Stimulated activated CD4-positive, alpha-beta T cell treated with anti-CD3 and anti-CD28 coated beads, Interleukin-1b, Interleukin-23, amount 100 ng/mL, for 48 hours (primary cell): ENCODE measurements at places on chromosomes 11 and 22.

DNA sequence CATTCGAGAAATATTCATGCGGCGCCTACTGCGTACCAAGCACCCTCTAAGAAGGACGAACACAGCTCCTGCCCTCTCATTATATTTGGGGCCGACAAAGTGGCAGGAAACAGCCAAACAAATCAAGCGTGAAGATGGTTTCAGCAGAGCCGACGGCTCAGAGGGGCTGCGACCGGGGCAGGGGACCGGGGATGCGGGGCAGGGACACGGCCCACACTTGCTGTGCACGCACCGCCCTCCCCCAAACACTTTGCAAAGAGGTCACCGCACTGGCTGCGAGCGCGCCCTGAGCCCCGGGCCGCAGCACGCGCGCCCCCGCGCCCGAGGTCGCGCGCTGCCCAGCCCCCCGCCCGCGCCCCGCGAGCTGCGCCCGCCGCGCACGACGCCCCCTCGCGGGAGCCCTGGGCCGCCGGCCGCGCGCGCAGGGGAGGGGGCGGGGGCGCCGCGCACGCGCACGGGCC, 255 bp upstream of the SYNGR1 start:
- DNase-seq, result no peak

GRCh38 chr11:69427337-69427736, 54.1 kb upstream of the LINC01488 start:
- DNase-seq, result no peak

GRCh38 chr22:44181033-44181911, 547 bp downstream of the PARVG start:
- DNase-seq, result peak; percentile 60

- no peak for DNase-seq
Measured at GRCh38 chr11:65491614-65492386, 7.0 kb upstream of the MALAT1 start.

GRCh38 chr22:35717572-35717971, at the start of gene APOL5:
Gene APOL5 (plus strand): TSS chr22:35717872. CDS start chr22:35717872, 0 bp downstream.
- no peak for DNase-seq

DNA sequence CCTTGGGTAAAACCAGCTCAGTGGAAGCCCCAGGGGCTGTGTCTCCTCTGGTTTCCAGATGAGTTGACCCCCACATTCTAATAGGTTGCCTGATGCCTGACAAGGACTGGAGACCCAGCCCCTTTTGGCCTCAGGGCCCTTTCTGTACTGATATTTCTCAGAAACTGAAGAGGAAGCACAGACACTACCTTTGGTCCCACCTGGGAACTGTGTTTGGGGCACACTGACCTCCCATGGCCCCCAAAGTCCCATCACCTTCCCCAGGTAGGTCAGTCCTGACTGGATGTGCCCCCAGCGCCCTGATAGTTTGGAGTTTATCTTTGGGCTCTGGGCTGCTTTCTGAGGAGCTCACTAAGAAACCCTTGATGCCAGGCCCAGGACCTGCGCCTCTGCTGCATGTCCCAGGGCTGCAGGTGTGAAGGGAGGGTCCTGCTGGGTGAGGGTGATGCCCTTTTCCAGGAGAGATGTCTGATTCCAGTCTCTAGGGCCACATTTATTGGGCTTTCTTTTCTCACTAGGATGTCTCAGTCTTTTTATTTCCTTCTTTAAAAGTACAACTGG, 106.7 kb downstream of the GGTLC2 start:
- DNase-seq, result no peak

DNA sequence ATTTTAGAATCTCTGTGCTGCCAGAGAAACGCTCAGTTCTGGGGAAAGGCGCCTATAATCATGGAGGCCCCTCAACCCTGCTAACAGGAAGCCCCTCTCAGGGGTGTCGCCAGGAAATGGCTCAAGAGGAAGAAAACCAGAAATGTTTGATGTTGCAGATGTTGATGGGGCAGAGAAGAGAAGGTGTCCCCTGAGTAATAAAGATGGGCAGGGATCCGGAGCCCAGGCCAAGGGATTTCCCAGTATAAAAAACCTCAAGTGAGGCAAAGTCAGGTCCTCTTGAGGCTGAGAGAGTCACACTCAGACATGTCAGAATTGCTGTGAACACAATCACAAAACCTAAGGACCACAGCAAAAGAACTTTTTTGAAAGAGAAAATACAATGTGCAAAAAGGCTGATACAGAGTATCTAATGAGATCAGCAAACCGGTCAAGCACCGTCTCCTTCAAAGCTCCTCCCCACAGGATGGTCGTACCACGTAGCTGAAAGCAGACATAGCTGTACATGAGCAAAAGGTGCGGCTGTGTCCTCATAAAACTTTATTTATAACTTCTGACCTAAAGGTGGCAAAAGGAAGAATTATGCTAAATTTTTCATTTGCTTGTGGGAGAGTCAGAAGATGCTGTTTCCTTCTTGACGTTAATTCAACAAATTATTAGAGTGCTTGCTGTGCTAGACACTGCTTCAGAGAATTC, 12.2 kb downstream of the MOV10L1 start:
- DNase-seq, result no peak

DNA sequence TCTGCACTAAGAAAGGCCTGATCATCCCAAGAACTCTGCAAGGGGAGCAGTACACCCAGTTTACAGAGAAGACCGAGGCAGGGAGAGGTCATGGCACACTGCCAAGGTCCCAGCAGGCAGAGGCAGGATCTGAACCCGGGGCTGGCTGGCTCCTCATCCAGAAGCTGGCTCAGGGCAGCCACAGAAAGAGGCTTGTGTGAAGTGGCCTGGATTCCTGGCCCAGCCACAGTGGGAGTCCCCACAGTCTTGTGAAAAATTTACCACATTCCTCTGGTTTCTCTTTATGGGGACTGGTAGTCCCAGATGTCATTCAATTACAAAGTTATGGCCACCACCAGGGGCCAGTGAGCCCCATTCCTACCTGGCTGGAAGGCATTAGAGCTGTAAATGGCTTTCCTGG, 440.5 kb downstream of the MIAT start:
- DNase-seq, result no peak

- DNase-seq, result no peak
Measured at GRCh38 chr11:80146232-80146631, 705.4 kb upstream of the TENM4 start.

DNA sequence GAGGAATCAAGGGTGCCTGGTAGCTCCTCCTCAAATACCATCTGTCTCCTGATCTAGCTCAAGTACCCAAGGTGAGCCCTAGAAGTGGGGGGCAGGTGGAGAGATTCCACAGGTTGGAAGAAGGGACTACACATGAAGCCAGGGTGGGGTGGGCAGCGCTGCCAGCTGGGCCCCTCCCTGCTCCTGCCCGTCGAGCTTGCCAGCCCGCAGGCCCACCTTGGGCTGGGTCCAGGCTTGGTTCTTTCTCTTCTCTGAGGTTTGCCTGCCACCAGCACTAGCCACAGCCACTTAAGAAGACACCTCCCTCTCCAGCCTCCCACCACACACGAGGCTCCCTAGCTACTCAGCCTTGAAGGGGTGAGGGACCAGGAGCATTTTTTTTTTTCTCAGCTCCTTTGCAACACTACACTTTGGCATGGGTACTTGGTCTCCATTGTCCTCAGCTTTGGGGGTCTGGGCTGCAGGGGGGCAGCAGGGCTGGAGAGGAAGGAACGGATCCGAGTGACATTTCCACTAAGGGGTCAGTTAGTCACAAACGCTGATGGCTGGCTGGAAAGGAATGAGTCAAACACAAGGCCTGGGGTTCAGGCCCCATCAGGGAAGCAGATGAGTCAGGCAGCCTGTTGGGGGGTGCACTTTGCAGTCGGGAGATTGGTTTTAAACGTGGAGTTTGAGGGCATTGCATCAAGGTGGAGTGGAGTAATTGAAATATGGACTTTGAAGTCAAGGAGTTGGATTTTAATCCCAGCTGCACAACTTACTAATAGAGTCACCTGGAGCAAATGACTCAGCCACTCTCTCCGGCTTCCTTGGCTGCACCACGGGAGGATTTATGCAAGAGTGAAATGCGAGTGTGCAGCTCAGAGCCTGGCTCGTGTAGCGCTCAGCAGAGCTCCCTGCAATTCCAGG, 7.4 kb upstream of the NPTXR start:
- DNase-seq, result no peak

DNA sequence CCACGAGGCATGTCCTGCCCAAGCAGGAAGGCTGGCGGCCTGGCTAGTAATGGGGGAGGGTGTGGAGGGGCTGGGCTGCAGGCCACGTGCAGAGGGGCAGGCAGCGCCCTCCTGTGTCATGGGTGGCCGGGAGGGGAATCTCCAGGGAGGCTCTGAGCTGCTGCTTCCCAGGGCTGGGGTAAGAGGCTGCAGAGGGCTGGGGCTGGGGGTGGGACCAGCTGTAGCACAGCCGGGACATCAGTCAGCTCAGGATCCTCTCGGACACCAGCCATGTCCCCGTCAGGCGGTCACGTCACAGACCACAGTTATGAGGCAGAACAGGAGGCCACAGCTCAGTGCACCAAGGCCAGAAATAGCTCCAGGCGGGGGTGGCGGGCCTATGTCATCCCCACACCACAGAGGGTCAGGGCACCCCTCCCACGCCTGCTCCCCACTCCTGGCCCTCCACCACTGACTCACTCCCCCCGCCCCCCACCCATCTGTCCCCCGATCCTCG, 21.1 kb downstream of the RTN4R start:
- DNase-seq, result no peak

DNA sequence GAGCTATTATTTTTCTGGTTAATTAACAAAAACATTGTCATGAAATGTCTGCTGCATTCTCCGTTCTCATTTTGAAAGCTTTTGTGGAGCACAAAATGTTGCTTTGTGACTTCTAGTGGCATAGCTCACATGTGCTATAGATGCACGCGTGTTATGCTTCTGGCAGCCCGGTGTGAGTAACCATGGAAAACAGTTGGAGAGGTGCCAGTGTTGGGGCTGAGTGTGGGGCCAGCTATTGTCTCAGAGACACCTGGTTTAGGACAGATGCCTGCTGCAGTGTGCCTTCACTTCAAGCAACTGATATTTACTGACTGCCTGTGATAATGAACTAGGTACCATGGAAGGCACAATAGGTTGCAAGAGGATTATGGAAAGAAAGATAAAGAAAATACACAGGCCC, 760.6 kb downstream of the NTM start:
- no peak for DNase-seq

DNA sequence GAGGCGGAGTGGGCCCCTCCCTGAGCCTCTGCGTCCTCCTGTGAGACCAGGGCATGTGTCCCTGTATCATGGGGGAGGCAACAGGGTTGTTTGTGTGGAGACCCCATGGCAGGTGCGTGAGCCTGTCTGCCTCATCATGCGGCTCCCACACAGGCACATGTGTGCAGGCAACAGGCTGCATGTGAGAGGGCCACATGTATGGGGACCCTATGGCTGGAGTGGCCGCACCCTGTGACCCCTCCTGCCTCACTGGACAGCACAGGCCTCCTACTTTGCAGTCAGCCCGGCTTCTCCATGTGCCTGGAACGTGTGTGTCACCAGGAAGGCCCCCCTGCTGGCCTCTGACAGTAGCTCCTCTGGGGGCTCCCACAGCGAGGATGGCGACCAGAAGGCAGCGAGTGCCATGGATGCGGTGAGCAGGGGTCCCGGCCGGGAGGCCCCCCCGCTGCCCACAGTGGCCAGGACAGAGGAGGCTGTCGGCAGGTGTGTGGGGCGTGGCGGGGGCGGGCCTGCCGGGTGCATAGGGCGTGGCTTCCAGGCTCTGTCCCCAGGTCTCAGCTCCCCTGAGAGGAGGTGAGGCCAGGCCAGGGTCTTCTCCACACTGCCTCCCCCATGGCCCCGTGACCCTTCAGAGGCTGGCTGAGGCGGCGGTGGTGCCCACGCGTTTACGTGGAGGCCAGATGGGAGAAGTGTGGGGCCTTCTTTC, 34.1 kb downstream of the SBF1 start:
- DNase-seq, result no peak

DNA sequence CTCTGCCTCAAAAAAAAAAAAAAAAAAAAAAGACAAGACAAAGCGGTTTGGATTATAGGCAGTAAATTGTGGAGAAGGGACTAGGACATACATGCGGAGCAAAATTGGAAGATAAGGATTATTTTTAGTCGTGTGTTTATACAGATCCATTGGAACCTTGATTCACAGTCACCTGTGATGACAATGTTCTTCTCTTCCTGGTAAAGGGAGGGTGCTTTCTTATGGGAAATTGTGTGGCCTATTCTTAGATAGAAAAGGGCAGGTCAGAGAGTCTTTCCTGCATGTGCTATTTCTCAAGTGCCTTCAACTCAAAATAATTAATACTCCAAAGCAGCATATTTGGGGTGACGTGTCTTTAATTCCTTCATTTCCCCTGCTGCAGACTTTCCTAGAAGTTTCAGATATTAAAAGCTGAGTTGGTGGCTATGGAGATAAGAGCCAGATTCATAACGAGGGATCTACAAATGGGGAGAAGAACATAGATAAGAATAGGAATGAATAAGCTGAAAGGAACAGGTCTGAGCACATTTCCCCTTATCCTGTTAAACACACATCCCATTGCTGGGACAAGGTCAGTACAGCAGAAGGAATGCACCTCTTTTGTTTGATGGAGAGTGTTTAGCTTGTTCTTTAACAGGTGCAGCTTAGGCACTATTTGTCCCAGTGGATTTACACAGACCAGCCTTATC, 22.5 kb downstream of the GSTT2B start:
- DNase-seq, result no peak

DNA sequence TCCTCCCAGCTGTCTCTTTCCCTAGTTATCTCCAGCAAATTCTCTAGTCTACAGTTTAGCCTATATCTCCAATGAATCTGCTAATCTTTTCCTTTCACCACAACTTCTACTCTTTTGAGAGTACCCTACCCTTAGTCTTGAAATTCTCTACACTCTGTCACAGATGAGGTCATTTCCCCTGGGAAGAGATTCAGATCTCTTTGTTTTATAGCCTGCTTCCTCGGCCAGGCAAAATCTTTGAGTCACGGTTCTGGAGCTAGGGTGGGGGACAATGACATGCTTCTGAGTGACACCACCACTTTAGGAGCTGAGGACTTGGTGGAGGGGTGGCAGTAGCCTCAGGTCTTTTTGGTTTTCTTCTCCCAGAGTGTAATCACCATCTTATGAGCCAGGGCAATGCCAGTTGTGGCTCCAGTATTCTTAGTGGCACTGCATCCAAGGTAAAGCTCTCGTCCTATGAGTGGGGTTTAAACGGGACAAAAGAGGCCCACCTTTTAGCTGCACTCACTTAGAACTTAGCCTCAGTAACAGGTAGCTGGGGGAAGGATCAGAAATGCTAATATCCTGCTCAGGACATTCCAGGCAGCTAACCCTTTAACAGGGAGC, 98.5 kb upstream of the RRM1 start:
- DNase-seq, result no peak

DNA sequence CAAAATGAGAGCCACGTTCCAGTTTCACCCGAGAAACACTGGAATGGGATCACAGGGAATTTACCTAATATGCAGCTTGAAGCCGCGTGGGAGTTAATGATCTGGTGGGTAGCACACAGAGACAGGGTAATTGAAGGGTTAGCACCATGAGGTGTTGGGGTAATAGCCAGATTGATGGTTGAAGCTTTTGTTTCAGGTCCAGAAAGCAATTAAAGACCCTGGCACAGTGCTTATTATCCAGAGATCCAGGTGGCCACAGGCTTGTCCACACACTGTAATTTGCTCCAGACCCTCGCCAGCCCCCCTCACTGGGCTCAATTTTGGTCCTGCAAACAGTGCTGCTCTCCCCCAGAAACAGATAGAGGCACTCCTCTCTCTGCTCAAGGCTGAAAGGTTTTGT, 282.5 kb upstream of the ISX start:
- no peak for DNase-seq

- peak; percentile 92 for DNase-seq
Measured at GRCh38 chr22:39528681-39529486, 3.7 kb downstream of the RPS19BP1 start.

GRCh38 chr11:14907411-14908213, 15.6 kb upstream of the CYP2R1 start:
- DNase-seq, result peak; percentile 86
